Panc1 (cell line): ENCODE measurements at places on chromosomes 7 and 10. TPM values are rescaled to one million over a fixed set of nuclear protein-coding genes. Genes with fewer than 3 reads are reported as not detected.

DNA sequence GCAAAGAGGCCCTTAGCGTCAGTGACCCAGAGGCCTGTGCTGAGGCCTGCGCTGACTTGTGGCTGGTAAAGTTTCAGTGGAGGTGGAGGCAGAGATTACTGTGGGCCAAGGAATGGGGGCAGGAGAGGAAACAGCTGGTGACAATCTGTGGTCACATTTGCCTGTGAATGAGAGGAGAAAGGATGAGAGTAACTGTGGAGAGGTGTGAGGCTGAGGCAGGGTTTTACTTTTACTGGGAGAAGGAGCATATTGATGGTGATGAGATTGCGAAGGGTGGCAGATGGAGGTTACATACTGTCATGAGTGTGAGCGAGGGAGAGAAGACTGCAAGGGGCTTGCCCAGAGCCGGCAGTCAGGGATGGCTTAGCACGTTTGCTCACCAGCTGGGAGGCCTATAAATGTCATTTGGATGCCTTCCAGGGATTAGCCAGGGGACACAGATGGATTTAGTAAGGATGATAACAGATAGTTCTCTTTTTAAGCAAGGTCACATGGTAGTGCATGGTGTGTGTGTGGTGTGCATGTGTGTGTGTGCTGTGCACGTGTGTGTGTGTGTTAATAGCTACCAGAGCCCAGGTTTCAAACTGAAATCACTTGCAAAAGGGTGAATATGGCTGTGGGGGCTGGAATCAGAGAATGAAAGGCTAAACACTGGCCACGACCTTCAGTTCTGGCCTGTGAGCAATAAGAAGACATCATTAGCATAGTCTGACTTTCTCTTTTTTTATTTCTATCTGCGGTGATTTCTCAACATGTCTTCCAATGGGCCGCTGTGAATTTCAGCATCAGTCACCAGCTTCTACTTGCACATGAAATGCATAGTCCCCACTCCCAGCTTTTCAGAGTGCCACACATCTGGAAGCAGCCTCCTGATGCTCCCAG, 291.5 kb upstream of the ZNF32 start:
- DNase-seq: no peak

DNA sequence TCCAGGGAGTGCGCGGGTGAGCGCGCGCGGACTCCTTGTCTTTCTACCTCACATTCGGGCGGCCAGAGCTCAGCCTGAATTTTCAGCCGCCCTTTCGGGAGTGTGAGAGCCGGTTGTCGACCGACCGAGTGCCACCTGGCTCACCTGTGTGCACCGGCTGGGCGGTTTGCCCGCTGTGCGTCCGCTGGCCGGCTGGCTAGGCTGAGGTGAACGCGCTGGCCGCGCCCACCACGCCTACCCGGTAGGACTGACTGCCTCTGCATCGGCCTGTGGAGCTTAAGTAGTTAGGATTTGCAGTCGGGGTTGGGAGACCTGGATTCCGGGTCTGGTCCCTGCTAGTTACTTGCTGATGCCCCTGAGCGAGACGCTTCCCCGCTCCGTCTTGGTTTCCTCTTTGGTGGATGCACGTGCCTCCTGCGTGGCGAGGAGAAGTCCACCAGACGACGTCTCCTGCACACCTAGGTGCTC, 553 bp downstream of the TSPAN15 start:
- DNase-seq: no peak

FOXI2 gene
- total RNA-seq: not detected

MUC12 gene
- 6.8 TPM for total RNA-seq

- no peak for DNase-seq
Measured at GRCh38 chr10:132407243-132407746, 10.3 kb downstream of the PWWP2B start.

DNA sequence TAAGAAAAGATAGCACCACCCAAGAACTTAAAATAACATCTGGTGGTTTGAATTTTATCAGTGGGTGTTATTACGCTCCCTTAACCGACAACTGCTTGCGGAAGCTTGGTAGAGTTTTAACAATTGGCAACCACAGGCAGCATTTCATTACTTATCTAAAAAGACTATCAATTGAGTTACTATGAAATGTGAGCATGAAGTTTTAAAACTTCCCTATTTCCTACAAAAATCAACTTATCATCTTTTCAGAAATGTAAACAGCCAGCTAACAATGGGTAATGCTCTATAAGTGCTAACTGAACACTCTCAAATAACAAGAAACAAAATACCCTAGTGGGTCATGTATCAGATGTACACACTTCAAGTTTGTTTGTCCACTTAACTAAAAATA, 68.8 kb downstream of the OSBPL3 start:
- no peak for DNase-seq

MNX1 gene
- total RNA-seq: 3.6 TPM

- DNase-seq: no peak
Measured at GRCh38 chr7:143283381-143283780, 1.4 kb upstream of the TMEM139 start.

RNLS gene
- 11.4 TPM for total RNA-seq

- no peak for DNase-seq
Measured at GRCh38 chr7:138417764-138418163, 42.3 kb upstream of the TRIM24 start.

PRLHR gene
- total RNA-seq: not detected

DNA sequence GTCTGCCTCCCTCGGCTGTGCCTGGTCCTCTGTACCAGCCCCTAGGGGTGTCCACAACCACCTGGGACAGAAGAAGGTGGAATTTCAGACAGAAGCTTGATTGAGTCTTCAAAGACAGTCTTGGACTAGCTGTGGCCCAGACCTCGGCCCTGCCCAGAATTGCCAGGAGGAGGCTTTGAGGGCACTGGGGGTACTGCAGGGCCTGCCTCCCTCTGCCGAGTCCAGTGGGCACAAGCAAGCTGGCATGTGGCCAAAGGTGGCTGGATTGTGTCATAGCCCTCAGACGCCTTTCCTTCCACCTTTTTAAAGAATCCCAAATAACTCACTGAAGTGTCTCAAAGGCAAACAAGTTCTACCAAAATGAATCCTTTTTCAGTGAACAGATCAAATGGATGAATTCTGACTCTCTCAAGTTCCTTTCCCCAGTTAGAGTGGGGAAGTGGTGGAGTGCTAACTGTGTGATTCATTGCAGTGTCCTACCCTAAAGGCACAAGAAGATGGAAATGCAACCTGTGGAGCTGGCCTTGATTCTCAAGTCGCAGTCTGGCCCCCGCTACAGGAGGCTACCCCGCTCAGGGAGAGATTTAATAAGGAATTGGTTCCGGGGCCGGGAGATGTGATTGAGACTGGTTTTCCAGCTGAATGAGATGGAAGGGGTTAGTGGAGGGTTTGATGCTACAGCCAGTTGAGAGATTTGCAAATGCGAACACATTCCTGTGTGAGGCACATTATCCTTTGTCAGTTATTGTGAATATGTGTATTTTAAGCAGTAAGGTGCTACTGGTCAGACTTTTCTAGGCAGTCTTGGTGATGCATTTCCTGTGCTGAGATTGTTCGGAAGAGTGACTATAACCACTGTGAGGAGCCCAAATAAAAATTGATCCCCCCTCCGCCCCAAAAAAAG, 28.8 kb upstream of the SLC26A4 start:
- no peak for DNase-seq

DNA sequence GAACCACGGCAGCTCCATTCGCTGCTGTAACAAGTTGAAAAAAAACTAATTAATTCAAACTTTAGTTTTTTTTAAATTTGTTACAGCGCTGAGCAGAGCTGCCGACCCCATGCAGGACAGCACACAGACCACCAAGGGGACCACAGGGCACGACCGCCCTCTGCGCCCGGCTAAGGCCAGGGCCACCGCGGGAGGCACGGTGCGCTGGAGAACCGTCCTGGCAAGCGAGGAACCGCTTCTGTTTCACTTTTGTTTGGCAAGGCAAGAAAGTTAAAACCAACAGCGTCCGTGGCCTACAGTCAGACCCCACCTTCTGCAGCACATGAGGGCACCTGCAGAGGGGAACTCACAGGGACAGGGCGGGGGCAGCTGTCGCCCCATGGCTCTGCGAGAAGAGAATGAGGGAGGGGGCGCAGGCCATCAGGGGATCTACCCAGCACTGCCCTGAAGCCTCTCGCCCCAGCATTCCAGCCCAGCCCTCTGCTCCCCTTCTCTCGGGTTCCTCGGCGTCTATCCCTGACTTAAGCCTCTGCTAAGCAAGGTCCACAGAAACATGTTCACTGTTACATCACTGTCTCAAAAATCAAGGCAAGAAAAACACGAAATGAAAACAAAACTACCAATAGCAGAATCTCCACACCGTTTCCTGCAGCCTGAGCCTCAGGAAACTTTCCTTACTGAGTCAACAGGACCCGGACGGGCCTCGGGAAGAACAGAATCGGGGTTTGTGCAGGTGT, 204.4 kb downstream of the DIP2C start:
- DNase-seq: no peak

DNA sequence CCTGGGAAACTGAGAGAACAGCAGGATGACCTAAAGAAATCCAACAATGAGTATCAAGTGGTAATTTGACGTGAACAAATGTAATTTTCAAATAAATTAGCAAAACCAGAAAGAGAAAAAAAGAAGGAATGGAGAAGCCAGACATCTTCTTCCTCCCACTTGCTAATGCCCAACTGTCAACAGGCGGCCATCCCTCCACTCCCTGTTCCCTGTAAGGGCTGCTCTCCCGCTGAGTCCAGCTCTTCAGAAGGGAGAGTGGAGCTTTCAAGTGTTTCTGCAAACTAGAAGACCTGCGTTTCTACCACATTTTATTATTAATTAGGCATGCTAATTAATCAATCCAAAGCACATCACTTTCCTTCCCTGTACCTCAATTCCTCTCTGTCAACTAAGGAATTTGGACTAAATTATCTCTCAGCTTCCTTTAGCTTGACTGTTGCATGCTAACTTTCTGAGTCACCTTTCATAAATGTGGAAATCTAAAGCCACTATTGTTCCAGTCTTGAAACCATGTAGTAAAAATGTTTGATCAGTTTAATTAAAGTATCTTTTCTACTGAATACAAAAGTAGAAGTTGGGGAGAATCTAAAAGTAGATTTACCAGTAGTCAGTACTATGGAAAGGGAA, 48.4 kb upstream of the CUL1 start:
- DNase-seq: no peak

PMS2 gene
- total RNA-seq: 40.2 TPM

DRGX gene
- total RNA-seq: 0.15 TPM

- DNase-seq: no peak
Measured at GRCh38 chr10:32371101-32371500, 24.1 kb upstream of the EPC1 start.

UBTD1 gene
- 55.6 TPM for total RNA-seq

CALHM1 gene
- not detected for total RNA-seq

GRCh38 chr7:155309021-155309338, 11.3 kb downstream of the INSIG1 start:
- DNase-seq: no peak

AGMO gene
- not detected for total RNA-seq

DNA sequence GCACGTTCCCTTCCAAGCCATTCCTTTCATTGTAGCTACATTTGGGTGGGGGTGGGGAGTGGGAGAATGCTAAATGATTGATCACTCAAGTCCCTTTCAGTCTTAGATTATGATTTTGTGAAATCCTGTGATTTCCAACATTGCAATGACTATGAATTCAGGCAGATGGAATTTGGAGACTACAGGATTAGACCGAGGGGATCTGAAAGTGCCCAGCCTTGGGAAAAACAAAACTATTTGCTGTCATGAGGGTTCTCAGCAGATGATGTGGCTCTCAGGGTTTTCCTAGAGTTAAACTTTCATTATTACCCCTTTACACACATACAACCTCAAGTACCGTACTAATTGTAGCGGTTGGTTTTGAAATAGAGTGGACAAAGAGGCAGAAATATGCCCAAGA, 4.7 kb downstream of the MACROH2A2 start:
- DNase-seq: no peak

GRCh38 chr7:129225931-129226572, 1.2 kb downstream of the AHCYL2 start:
- DNase-seq: no peak

DNA sequence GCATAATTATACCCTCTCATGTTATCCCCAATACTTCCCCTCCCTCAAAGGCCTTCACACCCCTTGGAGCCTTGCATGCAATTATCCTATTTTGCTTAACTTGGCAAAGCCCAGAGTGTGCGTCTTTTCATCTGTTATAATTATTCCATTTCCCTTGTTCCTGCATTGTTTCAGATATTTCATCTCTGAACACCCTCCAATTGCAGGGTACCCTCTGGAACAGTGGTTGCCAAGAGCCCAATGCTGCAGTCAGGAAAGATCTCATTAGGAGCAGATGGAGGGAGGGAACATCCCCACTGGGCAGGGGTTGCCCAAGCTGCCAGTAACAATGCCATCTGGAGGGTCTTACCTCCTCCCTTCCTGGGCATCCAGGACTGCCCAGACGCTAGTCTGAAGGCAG, 18.4 kb upstream of the GOLGA7B start:
- DNase-seq: no peak

DNA sequence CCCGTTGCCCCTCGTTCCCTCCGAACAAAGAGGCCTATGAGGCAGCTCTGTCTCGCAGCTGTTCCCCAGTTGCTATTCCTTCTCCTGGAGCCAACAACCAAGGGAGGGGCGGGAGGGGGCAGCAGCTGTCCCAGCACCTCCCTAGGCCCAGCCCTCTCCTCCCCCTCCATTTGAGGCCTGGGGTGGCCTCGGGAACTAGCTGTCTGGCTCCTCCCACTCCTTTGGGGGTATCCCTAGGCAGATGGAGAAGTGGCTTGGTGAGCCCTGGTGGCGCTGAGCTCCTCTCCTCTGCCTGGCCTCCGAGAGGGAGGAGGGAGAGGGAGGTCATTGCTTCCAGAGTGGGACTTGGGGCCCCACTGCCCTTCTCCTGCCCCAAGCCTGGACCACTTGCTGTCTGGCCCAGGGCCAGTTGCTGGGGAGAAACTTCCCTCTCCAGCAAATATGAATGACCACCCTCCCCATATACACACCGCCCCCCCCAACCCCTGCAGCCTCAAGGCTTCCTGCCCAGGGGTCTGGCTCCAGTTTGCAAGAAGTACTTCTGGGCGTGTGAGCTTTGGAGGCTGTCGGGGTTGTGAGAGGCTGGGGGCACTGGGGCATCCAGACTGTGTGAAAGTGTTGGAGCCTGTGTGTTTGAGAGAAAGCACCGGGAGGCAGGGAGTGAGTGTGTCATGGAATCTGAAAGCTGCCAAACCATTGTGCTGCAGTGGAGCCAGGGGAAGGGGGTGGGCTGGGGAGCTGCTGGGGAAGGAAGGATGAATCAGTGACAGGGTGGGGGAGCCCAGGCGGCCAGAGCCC, 3.1 kb downstream of the FLNC start:
- no peak for DNase-seq

MYL10 gene
- total RNA-seq: not detected

- no peak for DNase-seq
Measured at GRCh38 chr10:5805711-5806110, 7.5 kb downstream of the GDI2 start.

DNA sequence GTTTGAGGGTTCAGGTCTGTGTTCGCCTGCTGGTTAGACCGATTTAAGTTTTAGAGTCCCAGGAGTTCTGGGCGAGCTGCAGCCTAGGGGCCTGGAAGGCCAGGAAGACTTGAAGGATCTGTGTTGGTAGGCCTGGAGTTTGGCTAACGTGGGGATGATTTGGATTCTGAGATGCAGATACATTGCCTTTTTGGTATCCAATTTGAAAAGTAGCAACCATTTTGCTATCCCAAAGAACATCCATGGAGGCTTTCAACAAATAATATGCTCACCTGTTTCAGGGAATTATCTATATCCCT, 433 bp upstream of the TRIM4 start:
- peak; percentile 20 for DNase-seq
